Esophagus squamous epithelium (tissue), 5 donors: ENCODE measurements at places on chromosomes 5 and 9.

DNA sequence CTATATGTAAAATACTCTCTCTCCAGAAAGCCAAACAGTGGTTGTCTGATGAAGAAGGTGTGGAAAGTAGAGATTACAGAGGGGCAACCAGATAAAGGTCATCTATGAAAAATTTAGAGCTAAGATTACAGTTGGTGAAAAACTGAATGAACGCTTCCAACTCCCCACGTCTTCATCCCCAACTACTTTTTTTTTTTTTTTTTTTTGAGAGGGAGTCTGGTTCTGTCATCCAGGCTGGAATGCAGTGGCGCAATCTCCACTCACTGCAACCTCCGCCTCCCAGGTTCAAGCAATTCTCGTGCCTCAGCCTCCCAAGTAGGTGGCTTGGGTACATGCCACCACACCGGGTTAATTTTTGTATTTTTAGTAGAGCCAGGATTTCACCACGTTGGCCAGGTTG lies 64.3 kb downstream of the RAPGEF6 start:
- no peak for DNase-seq

DNA sequence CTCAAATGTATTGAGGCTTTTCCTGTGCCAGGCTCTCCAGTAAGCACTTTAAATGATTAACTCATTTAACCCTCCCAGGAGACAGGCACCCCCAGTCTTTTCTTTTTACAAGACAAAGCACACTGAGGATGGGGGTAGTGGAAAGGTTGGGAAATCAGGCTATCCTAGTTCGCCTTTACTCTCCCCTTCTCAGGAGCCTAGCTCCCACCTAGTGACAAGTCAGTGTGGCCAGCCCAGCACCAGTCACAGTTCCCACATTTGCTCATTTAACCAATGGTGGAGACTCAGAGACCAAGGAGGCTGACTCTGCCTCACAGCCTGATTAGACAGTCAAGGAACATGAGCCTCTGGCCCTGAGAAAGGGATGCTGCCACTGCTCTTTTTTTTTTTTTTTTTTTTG lies 3.5 kb downstream of the ALDH7A1 start:
- DNase-seq: no peak

DNA sequence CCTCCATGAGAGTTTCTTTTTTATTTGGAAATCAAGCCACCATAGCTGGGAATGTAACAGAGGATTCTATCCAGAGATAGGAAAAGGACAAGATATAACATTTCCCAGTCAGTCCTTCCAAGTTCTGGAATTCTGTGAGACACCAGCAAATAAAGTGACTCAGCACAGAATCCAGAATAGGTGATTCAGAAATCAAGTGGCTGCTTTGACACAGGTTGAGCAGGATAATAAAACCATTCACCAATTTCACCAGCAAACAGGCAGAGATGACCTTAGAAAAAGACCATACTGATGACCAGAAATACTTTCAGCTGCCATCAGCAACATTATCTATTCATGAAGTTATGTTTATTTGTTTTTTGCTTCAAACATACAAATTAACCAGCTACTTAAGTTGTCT lies 491.5 kb upstream of the TUSC1 start:
- DNase-seq: no peak

- no peak for DNase-seq
Measured at GRCh38 chr5:142847898-142848790, 78.0 kb downstream of the ARHGAP26 start.

- DNase-seq: no peak
Measured at GRCh38 chr9:98830554-98830953, 23.1 kb downstream of the GALNT12 start.

GRCh38 chr9:36898431-36899020 lies 135.5 kb downstream of the PAX5 start:
- no peak for DNase-seq

GRCh38 chr9:134320126-134320867 lies 6.0 kb upstream of the RXRA start:
- no peak for DNase-seq

GRCh38 chr5:158326256-158326655 lies 467.3 kb upstream of the CLINT1 start:
- DNase-seq: no peak

- no peak for DNase-seq
Measured at GRCh38 chr5:128384068-128384467, 154.0 kb downstream of the FBN2 start.

GRCh38 chr5:179314606-179315355 lies 30.5 kb downstream of the ADAMTS2 start:
- no peak for DNase-seq

- no peak for DNase-seq
Measured at GRCh38 chr5:178786859-178787499, 56.5 kb upstream of the ZNF354A start.

- no peak for DNase-seq
Measured at GRCh38 chr9:96574931-96575351, 44.7 kb downstream of the CDC14B start.

DNA sequence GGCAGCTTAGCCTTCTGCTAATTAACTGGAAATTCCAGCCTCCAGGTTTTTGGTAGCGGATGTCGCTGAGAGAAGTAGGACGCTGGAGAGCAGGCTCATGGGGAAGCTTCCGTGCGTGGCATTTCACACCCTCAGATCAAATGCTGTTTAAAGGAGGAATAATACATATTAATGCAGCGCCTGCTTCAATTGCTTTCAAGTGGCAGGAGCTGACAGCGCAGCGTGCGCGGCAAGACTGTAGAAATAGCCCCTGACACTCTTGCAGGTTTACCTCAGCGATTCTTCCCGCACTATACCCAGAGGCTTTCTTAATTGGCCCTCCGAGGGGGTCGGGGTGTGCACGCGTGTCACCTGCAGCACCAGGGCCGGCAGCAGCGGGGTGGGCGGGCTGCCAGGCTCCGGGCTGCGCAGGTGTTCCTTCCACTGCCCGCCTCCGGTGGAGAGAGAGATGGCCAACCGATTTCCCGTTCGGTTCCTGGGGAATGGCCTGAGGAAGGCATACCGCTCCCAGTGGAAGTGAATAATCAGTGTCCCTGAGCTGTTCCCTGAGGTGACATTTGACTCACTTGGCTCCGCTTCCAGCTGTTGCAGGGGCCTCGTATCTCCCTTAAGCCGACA lies 427.9 kb downstream of the KCTD16 start:
- no peak for DNase-seq

DNA sequence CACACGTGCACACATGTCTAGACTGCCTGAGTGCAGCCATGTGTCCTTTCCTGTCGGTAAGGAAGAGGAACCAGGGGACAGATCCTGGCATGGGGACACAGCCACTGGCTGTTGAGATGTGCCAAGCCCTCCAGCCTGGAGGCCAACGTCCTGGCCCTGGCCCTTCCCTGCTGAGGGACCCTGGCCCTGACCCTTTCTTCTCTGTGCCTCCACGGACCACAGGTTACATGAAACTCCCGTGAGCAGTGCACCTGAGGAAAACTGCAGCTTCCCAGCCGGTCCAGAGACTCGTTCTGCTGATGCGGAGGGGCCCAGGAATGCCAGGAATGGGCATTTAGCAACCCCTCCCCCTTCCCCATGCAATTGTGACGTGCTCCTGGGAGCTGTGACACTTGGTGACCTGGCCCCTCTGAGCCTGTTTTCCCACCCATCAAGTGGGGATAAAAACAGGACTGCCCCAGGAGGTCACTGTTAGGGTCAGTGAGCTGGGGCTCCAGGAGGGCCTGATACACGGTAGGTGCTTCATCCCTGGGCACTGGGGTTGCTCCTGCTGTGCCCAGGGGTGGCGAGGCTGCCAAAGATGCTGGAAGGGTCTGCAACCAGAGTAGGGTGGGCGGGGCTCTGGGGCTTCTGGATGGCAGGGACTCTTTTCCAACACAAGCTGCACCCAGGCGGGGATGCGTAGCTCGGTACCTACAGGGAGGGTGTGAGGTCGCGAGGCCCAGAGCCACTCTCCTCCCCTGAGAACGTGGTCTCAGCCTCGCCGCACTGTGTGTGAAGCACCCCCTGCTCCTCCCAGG lies 151.5 kb downstream of the C9orf50 start:
- no peak for DNase-seq

- no peak for DNase-seq
Measured at GRCh38 chr9:129929496-129930125, 94.4 kb downstream of the USP20 start.

DNA sequence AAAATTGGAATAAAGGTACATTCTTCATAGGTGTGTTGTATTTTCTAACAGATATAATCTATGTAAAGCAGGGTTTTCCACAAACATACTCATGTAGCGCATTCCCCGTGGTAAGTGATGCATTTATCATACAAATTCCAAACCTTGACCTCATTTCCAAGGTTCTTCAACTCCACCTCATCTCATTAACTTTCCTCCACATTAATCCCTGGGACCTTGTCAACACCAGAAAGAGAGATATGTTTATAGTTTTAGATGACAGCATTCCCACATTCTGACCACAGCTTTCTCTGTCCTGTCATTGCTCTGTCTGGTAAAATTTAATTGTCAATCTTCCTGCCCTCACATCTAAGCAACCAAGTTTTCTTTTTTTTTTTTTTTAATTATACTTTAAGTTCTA lies 415.1 kb downstream of the TMEM161B start:
- DNase-seq: no peak
